ENCODE measurements at places on chromosomes 4 and X. TPM values are rescaled to one million over a fixed set of nuclear protein-coding genes. Genes with fewer than 3 reads are reported as not detected.

DNA sequence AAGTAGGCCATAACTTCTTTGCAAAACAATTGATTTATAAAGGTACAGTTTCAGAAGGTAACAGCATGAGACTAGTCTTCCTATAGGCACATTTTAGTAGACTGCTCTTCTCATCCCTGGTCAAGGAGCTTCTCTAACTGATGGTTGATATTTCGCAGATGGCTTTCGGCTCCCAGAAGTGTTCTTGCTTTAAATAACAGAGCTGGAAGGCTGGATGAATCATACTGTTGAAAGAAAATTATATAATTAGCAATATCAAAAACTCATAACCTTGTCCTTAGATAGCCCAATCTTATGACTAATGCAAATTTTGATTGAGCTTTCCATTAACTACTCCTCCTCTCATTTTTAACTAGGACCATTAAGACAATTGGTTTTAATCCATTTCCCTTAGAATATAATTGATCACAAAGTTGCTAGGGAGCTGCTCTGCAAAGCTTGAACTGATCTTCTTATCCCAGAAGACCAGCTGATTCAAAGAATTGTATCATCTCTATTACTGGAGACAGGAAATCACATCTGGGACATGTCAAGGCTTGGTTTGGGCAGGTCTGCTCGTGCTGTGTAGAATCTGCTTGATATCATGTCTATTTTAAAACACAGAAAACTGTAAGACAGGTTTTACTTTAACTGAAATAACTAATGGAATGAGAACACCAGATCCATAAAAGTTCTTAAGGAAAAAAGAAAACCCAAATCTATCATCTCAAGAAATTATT is 38.6 kb downstream of the CENPU start:
- DNase-seq = no peak

DNA sequence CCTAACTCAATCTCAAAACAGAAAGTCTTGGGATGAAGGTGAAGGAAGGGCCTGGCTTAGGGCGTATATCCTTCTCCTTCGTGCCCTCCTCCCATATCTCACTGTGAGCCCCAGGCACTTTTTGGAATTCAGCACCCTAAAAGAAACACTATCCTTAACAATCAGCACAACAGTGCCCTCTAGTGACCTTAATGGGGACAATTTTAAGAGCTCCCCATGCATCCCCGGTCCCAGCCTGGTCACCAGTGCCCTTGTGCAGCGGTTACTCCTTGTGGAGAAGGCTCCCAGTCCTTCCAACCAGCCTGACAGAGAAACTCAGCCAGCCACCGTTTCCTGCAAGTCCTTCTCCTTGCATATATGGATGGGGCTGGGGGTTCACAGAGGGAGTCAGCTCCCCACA is 4.2 kb downstream of the PAK3 start:
- DNase-seq = no peak

GRCh38 chrX:135086197-135086854 is 34.0 kb downstream of the ETDB start:
- peak; percentile 32 for DNase-seq

GRCh38 chr4:2255501-2256155 is 6.3 kb downstream of the MXD4 start:
- peak; percentile 27 for DNase-seq

- no peak for DNase-seq
Observed at GRCh38 chrX:16804923-16805464, 18.7 kb downstream of the TXLNG start.

SPANXN3 gene
- polyA plus RNA-seq = not detected

SYN1 gene
- 7.4 TPM for polyA plus RNA-seq
